T1000 (cell line): ENCODE measurements at places on chromosomes 6 and 20.
A peak's percentile ranks its signal among the peaks of the same experiment; 100 is the strongest.

DNA sequence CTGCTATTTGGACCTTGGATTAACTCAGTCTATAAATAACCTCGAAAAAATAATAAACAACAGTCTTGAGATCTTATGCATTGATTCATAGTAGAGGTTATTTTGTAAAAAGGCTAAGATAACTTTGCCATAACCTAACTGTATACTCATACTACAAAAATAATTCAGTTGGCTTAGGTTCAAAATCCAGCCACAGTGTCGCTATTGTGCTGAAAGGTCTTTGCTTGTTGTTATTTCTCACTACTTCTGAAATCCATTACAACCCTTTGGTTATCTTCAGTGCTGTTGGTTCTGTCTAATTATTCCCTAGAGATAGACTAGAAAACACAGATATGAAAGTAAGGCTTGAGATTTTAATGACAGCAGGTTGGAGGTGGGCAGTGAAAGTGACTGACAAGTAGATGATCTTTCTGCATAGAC, 74.4 kb downstream of the MKKS start:
- DNase-seq: no peak

GRCh38 chr20:42401613-42402012, 783.4 kb upstream of the CHD6 start:
- no peak for DNase-seq

- DNase-seq: no peak
Observed at GRCh38 chr6:143700684-143701348, 23.1 kb downstream of the PHACTR2 start.

GRCh38 chr6:9527679-9528286, 887.1 kb downstream of the TFAP2A start:
- no peak for DNase-seq

- DNase-seq: no peak
Observed at GRCh38 chr6:124987291-124987690, 25.1 kb downstream of the RNF217 start.

- no peak for DNase-seq
Observed at GRCh38 chr20:29299811-29300578, 1957.5 kb upstream of the DEFB115 start.

- no peak for DNase-seq
Observed at GRCh38 chr6:25089442-25089841, 153.7 kb upstream of the RIPOR2 start.

DNA sequence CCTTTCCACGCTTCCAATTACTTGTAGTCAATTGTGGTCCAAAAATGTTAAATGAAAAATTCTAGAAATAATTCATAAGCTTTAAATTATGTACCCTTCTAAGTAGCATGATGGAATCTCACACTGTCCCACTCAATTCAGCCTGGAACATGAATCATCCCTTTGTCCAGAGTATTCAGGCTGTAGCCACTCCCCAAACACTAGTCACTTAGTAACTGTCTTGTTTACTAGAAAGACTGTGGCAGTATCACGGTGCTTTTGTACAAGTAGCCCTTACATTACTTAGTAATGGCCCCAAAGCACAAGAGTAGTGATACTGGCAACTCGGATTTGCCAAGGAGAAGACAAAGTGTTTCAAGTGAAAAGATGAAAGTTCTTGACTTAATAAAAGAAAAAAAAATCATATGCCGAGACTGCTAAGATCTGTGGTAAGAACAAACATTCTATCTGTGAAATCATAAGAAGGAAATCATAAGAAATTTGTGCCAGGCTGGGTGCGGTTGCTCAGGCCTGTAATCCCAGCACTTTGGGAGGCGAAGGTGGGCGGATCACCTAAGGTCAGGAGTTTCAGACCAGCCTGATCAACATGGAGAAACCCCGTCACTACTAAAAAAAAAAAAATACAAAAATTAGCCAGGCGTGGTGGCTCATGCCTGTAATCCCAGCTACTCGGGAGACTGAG, 168.5 kb upstream of the SIM1 start:
- no peak for DNase-seq

DNA sequence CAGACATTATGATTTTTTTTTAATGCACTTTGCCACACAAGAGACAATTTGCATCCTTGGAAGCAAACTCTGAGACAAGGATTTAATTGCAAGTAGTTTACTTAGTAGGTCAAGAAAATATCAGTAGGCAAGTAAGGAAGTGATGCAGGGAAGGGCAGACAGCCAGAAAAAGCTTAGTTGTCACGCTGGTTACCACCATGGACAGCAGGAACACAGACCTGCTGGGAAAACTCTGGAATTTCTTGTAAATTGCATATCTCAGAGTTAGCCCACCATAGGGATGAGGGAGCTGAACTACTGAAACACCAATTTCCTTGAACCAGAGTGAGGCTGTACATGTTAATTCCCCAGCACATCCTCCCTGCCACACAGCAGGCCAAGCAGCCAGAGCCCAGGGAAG, 92.7 kb downstream of the L3MBTL3 start:
- no peak for DNase-seq

DNA sequence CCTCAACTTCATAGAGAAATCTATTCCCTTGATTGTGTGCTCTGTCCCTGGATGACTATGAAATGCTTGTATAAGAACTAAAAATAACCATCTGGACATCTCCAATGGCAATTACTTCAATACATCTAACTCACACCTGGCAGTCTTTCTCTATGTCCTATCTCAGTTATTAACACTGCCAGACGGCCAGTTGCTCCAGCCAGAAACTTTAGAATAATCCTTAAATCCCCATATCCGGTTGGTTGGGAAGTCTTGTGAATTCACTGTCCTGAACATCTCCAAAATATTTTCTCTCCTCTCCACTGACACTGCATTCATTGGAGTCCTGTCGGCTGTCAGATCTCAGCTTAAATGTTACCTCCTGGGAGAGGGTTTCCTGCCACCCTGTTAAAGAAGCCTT, 12.2 kb upstream of the LAMA2 start:
- no peak for DNase-seq

DNA sequence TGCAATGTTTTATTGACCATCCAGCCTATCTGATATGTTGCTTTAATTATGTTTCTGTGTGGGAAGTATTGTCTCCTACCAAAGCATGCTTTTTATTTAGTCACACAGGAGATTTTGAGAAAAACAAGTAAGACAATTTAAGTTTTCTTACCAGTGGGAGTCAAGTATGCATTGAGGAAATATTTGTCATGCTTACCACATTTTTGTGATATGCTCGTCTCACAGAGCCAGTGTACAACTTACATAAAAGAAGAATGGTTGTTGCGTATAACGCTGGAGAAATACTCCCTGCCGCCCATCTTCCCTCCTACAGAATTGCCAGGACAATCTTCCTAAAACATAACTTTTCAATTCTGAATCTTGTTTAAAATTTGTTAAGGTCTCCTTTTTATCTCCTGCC, 37.1 kb upstream of the FILIP1 start:
- no peak for DNase-seq

DNA sequence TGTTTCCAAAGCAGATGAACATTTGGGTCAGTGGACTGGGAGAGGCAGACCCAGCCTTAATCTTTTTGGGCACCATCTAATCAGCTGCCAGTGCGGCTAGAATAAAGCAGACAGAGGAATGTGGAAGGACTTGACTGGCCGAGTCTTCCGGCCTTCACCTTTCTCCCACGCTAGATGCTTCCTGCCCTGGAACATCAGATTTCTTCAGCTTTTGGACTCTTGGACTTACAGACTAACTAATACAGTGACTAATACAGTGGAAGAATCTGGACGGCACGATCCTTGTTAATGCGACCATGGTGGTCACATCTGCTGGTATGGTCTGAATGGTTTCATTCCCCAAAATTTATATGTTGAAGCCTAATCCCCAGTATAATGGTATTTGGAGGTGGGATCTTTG, 122.6 kb upstream of the NXT1 start:
- DNase-seq: no peak

- no peak for DNase-seq
Observed at GRCh38 chr20:58691773-58692578, 624 bp upstream of the NPEPL1 start.

DNA sequence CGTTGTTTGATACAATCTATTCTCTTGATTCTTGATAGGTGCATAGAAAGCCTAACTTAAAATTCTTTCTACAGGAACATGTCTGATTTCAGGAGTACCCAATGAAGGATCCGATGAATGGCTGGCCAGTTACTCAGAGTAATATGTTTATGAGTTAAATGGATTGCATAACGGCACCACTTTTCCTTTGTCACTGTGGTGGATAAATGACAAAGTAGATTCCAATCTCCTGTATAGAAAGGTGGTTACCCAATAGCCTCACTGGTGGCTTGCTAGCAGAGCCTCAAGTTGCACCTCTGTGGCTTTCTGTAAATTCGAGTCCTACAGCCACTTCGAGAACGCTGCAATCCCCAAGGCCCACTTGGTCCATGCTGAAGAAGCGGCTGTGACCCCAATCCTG, 28.4 kb downstream of the LHFPL5 start:
- no peak for DNase-seq

- DNase-seq: peak; percentile 34
Observed at GRCh38 chr20:49775229-49775693, 37.4 kb upstream of the SLC9A8 start.

GRCh38 chr6:142744836-142745235, 200.1 kb downstream of the HIVEP2 start:
- DNase-seq: no peak

- DNase-seq: no peak
Observed at GRCh38 chr20:252801-253200, 4.7 kb upstream of the DEFB132 start.

GRCh38 chr6:12228447-12229146, 61.6 kb upstream of the EDN1 start:
- no peak for DNase-seq

DNA sequence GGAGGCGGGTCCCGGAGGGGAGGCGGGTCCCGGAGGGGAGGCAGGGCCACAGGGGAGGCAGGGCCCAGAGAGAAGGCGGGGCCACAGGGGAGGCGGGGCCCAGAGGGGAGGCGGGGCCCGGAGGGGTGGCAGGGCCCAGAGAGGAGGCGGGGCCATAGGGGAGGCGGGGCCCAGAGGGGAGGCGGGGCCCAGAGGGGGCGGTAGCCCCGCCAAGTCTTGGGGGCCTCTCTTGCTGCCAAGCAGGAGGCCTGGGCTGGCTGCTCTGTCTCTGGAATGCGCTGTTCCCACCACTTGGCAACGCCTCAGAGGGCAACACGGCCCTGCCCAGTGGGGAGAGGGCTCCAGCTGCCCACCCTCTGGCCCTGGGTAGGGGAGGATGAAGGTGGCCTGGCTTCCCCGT, 80.5 kb downstream of the YTHDF1 start:
- DNase-seq: no peak

DNA sequence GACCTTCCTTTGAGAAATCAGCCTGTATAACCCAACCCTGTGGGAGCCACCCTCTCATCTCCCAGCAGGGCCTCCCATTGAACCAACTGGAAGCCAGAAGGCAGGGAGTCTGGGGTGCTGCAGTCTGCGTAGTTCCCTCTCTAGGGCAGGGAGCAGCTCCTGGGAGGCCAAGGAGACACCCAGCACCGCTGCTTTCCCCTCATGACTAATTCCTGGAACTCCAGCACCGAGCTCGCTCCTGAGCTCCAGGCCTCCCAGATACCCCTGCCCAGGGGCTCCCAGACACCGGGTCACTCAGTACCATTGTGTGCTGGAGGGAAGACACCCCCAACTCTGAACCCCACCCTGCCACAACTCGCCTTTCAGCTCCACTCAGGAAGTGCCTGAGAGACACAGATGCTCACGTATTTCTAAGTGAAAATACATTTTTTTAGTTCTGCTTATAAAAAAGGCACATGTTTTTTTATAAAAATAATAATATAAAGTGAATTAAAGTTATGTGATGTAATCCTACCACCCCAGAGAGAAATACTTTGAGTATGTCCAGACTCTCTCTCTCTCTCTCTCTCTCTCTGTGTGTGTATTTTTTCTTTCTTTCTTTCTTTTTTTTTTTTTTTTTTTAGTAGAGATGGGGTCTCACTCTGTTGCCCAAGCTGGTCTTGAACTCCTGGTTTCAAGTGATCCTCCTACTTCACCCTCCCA, 17.5 kb downstream of the PIM1 start:
- no peak for DNase-seq

DNA sequence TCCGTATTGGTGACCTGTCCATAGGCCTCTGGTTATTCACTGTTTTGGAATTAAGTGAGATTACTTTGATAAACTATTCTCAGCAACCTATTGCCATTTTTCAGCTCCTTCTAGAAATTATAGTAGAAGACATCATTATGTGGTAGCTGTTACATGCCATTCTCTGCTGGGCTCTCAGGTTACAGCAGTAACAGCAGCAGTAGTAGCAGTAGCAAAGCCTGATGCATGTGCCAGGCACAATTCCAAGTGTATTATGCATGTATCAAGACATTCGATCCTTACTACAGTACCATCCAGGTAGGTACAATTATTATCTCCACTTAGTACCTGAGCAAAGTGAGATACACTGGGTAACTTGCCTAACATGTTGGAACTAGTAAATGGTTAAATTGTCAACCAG, 74.3 kb downstream of the RPS12 start:
- no peak for DNase-seq

- no peak for DNase-seq
Observed at GRCh38 chr20:17621229-17621968, 51.5 kb downstream of the DSTN start.

DNA sequence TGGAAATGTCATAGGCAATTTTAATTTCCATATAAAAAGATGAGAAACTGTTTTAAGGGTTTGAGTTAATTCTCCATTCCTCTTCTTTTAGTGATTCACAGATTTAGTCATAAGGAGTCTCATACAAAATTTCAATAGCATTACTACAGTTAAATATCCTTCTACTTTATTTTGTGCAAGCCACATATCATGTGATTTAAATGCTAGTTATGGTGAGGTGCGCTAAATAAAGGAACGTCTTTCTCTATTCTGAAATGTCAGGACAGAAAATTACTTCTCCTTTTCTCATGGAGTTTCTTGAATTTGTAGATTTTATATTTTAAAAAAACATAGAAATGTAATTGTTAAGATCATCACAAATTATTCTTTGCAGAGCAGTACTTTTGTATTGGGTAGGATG, 50.0 kb upstream of the SUPT3H start:
- no peak for DNase-seq

DNA sequence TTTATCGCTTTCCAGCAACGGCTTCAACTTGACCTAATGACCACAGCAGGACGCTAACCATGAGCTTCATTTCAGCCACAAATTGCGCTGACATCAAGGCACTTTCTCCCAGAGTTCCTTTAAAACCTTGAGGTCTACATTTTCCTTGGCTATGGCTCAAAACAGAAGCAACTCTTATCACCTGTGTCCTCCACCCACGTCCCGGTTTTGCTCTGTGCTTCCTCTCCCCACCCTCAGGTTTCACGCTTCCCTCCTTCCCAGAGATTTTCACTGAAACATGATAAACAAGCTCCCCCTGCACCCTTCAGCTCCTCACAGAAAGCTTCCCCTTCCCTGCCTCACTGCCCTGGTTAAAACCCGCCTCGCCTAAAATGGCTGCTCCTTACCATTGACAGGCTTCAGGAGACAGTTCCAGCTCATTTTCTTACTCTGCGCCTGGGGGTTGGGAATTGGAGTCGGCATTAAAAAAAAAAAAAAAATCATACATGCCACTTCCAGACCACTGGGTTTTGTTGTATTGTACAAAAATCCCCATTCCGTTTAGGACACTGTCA, 229.5 kb downstream of the UBE3D start:
- no peak for DNase-seq

- DNase-seq: no peak
Observed at GRCh38 chr6:95544517-95545225, 32.7 kb upstream of the MANEA start.
